ENCODE measurements at places on chromosomes 2 and 18.
A peak's percentile ranks its signal among the peaks of the same experiment; 100 is the strongest.

DNA sequence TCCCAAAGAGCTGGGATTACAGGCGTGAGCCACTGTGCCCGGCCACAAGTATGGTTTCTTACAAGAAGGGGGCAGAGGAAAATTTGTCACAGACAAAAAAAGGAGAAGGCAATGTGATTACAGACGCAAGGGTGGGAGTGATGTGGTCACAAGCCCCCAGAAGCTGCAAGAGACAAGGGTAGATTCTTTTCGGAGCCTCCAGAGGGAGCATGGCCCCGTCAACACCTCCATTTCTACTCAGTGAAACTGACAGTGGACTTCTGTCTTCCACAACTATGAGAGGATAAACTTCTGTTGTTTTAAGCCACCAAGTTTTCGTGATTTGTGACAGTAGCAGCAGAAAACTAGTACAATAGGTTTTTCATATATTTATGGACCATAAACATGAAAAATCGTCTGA lies 2.1 kb upstream of the TCF7L1 start:
- no peak for DNase-seq

DNA sequence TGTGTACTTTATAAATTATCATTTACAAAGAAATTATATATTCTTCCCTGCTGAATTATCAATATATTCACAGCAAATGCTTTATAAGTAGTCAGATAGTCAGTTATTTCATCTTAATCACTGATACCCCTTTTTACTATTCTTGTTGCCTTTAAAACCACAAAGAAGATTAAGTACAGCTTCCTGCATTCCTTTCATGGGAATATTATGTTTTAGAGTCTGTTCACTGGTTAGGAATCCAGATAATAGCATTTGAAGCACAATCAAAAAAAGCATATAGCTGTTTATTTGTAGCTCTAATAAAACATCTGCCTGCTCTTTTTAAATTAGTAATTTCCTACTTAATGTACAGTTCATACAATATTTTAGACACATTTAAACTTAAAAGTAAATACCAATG lies 508.9 kb downstream of the FBXO15 start:
- DNase-seq = no peak

DNA sequence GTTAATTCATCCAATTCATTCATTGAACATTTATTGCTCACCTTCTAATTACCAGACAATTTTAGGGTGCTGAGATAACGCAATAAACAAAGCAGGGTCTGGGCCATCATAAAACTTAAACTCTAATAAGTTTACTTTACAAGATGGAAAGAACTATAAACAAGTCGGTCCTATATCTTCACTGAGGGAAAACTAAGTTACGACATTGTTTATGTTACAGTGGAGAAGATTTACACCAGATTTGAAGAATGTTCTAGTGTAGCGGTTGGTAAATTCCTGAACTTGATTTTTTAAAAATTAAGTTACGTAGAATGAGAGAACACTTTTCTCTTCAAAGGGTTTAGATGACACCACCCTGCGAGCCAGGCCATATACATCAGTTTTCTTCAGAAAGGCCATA lies 20.7 kb upstream of the FRZB start:
- DNase-seq = no peak

DNA sequence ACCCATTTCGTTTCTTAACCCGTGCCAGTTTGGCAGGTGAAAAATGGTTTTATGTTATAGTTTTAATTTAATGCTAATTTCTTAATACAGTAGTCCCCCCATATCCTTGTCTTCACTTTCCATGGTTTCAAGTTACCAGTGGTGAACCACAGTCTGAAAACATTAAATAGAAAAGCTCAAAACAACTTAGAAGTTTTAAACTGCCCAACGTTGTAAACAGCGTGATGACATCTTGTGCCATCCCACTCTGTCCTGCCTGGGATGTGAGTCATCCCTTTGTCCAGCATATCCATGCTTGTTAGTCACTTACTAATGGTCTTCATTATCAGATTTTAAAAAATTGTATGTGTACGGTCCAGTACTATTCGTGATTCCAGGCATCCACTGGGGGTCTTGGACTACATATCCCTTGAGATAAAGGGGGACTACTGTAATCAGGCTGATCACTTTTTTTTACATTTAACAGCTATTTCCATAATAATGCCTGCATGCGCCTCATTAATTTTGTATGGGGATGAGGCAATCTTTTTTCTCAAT lies 31.9 kb downstream of the SLC66A3 start:
- DNase-seq = no peak

DNA sequence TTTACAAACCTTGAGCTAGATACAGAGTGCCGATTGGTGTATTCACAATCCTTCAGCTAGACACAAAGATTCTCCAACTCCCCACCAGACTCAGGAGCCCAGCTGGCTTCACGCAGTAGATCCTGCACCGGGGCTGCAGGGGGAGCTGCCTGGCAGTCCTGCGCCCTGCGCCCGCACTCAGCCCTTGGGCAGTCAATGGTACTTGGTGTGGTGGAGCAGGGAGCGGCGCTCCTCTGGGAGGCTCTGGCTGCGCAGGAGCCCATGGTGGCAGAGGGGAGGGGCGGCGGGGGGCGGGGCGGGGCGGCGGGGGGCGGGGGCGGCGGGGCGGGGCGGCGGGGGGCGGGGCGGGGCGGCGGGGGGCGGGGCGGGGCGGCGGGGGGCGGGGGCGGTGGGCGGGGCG lies 923.4 kb downstream of the SOCS6 start:
- no peak for DNase-seq

- no peak for DNase-seq
Observed at GRCh38 chr2:16218625-16219024, 278.3 kb downstream of the MYCN start.

GRCh38 chr18:50569930-50570329 lies 10.0 kb downstream of the MAPK4 start:
- no peak for DNase-seq

- no peak for DNase-seq
Observed at GRCh38 chr2:18284331-18284730, 276.1 kb downstream of the RDH14 start.

DNA sequence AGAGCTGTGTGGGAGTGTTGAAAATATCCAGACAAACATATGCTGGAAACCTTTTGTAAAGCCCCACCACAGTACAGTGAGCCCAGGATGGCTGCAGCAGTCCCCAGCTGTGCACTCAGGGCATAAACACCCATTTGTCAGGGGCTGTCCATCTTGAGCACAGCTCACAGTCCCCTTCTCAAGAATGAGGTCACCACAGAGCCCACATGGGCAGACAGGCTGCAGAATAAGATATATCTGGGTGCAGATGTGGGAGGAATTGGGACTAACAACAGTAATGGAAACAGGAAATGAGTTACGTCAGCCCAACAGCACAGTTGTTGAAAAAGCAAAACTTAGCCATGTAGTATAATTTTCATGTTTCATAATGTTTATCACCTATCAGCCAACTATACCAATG lies 219.6 kb downstream of the ETAA1 start:
- no peak for DNase-seq

DNA sequence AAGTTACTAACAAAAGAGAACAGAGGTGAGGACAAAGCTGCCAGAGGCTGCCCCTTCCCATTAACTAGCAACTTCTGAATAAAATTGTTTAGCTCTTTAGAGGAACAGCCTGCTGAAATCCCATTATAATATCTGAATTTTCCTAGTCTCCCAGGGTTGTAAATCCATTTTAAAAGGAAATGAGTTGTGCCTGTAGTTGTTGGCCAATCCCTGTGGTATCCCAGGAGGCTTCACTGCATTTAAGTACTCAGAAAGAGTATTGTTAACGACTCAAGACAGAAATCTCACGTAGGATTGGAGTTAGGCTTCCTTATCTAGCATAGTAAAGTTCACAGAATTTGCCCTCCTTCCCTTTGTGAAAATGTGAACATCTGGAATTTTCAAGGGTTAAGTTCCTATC lies 8.9 kb downstream of the LAPTM4A start:
- no peak for DNase-seq

DNA sequence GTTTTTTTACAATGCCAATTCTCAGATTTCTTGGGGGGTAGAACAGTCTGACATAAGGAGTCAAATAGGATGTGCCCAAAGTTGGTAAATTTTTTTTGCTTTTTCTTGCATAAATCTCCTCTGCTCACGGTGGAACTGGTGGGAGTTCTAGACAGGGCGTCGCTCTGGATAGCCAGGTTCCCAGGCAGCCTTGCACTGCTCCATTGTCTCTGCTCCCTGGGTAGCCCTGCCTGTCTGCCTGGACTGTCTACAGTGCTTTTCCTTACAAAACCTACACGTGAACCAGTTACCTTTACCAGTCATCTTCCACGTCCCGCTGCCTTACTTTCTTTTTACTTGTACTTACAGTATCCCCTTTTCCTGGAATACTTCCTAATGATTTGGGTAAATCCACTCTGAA lies 117.1 kb downstream of the ZNF407 start:
- peak; percentile 2 for DNase-seq

GRCh38 chr2:148653437-148653836 lies 8.9 kb downstream of the EPC2 start:
- no peak for DNase-seq

DNA sequence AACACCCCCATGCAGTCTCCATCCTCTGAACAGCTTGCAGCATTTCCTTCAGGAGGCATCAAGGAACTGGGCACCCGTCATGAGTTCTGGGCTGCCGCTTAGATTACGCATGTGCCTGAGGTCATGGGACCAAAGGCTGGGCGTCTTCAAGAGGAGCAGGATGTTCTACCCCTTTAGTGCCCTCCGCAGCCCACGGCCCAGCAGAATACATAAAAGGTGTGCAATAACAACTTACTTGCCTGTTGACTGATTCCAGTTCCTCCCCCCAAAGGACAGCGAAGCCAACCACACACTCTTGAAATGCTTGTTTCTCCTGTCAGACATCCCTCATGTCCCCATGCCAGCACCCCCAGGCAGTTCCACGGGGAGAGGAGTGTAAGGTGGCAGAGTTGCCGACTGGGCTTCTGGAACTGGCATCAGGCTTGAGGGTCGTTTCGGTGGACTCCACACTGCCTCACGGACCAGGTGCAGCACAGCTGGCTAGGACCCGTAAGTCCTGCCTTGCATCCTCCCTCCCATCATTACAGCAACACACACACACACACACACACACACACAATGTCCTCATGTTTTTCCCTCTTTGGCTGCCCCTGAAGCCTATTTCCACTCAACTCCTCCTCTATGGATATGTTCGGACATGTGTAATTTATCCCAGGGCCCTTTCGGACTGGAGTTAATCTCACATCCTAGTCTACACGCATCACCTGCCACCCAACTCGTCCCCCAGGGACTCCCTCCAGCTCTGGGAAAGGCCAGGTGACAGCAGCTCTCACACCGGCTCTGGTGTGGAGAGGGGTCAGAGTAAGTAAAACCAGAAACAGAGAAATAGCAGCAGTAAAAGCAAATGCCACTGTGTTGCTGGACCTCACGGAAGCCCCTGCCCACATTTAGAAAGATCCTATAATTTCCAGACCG lies 200.7 kb downstream of the BCL11A start:
- no peak for DNase-seq

Measured in caudate nucleus (tissue), 63 donors.